NCI-H1417 treated with DMSO at 0.1 percent for 48 hours (cell line): ENCODE measurements at places on chromosomes 7 and 10.
A peak's percentile ranks its signal among the peaks of the same experiment; 100 is the strongest.

DNA sequence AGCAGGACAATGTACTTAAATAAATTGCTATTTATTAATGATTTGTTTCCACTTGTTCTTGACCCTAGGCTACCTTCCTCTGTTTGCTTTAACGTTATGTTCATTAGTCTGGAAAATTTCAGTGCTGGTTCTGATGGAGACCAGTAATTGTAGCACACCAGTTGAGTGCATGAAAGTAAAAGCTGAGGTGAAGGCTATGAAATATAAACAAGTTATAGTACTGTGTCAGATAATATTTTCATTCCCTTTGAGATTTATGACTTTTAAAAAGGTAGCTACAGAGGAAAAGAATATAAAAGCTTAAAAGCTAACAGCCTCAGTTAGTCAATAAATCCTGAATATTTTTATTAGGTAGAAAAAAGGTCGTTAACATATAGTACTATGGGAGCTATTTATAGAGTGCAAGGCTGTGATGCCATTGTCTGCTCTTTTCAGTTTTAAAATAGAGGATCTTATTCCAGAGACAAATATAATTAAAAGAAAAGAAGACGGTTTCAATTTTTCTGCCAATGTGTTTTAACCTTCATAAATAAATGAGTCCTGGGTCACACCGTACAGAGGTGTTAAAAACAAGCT lies 351.8 kb upstream of the ETV1 start:
- peak; percentile 86 for DNase-seq

GRCh38 chr10:6035931-6036575 lies 26.1 kb downstream of the IL2RA start:
- no peak for DNase-seq

GRCh38 chr10:30182191-30183054 lies 123.0 kb upstream of the JCAD start:
- DNase-seq, result no peak

DNA sequence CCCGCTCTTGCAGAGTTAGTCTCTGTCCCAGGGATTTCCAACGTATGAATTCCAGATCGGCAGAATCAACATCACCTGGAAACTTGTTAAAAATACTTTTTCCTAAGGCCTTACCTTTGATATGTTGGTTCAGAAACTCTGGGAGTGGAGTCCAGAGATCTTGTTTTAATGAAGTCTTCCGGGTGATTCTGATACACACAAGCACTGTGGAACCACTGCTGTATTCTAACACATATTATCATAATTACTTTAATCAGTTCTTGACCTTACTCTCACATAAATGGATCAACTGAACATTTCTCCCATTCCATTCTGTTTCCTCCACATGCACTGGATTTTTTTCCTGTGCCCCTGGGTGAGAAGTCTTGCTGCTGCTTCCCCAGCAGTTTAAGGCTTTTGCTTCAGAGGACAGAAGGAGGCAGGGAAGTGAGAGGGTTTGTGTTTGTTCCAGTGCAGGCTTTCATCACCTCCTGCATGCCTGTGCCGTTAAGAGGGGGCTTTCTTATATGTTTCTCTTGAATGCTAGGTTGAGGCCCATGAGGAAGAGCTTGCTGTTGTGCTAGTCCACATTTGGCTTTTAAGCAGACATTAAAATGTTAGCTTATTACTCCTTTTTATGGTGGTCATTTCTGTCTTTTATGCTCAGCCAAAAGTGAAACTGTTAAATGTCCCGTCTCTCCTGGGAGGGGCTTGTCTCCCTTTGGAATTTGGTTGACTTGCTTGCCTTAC lies 32.4 kb downstream of the CCSER2 start:
- no peak for DNase-seq

DNA sequence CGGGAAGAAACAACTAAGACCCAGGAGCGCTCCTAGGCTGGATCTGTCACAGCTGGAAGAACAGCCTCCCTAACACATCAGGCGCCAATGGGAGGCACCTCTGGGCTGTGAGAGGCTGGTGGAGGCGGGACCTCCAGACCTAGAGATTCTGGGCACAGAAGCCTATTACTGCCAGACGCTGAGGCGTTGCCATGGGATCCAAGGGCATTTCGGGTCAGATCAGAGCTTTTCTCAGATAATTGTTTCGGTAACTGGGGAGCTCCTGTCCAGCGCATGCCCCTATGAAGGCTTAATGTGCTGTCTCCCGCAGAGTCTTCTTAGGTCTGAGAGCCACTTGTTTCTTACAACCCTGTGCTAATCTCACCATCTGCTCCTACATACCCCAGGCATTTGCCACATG lies 339.2 kb downstream of the ZNF716 start:
- DNase-seq, result no peak

GRCh38 chr10:91453535-91453934 lies 43.4 kb downstream of the HECTD2 start:
- no peak for DNase-seq

DNA sequence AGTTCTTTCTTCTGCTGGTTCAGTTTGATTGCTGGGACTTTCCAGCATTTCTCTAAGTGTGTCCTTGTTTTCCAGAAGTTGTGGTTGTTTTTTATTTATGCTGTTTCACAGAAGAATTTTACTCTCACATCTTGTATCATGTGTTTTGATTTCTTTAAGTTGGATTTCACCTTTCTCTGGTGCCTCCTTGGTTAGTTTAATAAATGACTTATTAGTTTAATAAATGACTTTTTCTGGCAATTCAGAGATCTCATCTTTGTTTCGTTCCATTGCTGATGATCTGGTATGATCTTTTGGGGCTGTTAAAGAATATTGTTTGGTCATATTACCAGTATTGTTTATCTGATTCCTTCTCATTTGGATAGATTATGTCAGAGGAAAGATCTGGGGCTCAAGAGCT lies 59.8 kb upstream of the CYP2C9 start:
- no peak for DNase-seq

GRCh38 chr7:82678716-82679115 lies 235.1 kb upstream of the CACNA2D1 start:
- DNase-seq, result no peak

DNA sequence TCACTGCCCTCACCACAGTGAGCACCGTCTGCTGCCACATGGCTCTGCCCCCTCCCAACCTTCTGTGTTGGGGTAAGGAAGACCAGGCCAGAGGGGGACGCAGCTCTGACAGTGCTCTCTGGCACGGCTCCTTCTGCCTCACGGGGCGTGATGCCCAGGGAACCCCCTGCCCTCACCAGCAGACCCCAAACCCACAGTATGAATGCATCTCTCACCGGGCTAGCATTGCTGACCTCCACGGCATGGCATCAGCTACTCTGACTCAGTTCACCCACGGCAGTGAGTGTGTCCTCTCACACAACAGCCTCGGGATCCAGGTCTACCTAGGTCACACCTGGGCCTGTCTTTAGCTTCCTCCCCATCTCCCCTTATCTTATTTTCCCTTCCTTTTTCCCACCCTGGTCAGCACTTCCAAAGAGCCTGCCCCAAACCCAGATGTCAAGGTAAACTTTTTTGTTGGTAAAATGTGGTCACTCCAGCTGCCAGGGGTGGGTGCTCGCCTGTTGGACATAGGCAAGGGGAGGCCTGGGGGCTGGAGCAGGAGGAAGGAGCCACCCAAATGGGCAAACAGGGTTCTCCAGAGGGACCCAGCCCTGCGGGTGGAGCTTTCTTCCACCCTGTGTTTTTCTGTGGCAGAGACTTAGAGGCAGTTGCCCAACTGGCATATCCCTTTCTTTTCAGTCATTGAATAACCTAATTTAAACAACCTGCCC lies 4.4 kb downstream of the CALML3 start:
- DNase-seq, result no peak

GRCh38 chr7:149777551-149778326 lies 4.4 kb upstream of the ZNF467 start:
- DNase-seq, result no peak

DNA sequence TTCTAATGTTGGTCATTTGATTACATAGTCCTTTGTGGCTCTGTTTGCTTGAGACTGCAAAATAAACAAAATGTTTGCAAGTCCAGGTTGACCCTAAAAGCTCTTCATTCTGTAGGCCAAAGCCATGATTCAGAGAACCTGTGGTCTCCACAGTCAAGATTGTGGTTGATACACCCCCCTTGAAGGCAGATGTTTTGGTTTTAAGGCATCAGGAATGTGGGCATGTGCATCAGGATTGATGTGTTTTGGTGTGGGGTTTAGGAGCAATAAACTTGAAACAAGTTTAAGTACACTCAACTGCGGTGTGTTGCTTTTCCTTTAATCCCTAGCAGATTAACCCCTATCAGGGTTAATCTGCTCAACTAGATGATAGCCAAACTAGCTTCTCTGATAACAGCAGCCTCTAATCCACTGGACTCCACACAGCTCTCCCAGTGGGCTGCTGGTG lies 379.1 kb upstream of the GALNT17 start:
- DNase-seq, result no peak
